IPS-NIHi11 (cell line): ENCODE measurements at places on chromosomes 2 and 18.
A peak's percentile ranks its signal among the peaks of the same experiment; 100 is the strongest.

- no peak for DNase-seq
Measured at GRCh38 chr2:194700726-194701125, 956.3 kb upstream of the SLC39A10 start.

GRCh38 chr2:162232671-162233070, 10.6 kb downstream of the FAP start:
- DNase-seq: no peak

DNA sequence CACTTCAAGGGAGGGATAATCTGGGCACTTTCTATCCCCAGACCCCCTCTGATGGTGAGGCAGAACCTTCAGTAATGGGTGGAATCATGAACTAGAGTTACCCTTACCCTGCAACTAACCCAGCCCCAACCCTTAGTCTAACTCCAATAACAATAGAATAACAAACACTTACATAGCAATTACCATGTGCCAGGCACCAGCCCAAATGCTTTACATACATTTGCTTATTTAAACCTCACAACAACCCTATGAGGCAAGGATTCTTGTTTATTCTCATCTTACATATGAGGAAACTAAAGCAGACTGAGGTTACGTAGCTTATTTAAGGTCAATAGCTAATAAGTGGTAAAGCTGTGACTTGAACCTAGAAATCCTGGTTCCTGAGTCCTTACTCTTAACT, 132.8 kb downstream of the CYP26B1 start:
- no peak for DNase-seq

GRCh38 chr18:51196811-51197660, 445 bp downstream of the MEX3C start:
- DNase-seq: peak; percentile 23

- DNase-seq: no peak
Measured at GRCh38 chr2:185676316-185676715, 62.3 kb upstream of the FSIP2 start.

DNA sequence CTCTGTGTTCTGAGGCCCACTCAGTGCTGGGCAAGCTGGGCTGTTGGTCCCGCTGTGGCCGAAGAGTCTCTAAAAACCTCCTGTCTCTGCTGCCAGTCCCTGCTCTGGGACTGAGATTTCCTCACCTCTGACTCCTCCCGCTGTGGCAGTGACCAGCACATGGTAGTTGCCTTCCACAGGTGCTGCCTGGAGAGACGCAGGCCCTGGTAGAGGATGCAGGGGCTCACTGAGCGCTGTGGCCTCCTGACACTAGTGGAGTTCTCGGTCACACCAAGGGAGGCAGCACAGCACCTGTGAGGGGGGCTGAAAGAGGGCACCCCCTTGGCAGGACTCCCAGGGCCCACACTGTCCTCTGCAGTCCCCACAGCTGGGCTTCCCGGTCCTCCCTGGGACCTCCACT, 3.8 kb upstream of the ASB1 start:
- no peak for DNase-seq

- no peak for DNase-seq
Measured at GRCh38 chr2:228705318-228705717, 523.8 kb upstream of the SPHKAP start.

GRCh38 chr2:227406177-227407031, 18.7 kb upstream of the SCYGR1 start:
- peak; percentile 78 for DNase-seq

- no peak for DNase-seq
Measured at GRCh38 chr18:76988031-76988826, 144.4 kb downstream of the MBP start.

GRCh38 chr18:59052965-59053820, 86.5 kb upstream of the SEC11C start:
- DNase-seq: no peak

DNA sequence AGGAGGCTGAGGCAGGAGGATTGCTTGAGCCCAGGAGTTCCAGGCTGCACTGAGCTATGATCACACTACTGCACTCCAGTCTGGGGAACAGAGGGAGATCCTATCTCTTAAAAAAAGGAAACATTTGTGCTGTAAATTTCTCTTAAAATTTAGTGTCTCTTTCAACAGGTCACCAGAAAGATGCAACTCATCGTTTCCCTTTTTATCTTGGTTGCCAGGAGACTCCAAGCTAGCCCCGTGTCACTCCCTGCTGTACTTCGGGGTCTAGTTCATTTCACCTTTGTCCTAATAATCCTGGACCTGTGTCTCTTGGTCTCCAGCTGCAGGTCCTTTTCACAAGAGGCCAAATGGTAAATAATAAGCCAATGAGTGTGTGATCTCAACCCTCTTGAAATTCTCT, 7.1 kb downstream of the HS1BP3 start:
- no peak for DNase-seq

DNA sequence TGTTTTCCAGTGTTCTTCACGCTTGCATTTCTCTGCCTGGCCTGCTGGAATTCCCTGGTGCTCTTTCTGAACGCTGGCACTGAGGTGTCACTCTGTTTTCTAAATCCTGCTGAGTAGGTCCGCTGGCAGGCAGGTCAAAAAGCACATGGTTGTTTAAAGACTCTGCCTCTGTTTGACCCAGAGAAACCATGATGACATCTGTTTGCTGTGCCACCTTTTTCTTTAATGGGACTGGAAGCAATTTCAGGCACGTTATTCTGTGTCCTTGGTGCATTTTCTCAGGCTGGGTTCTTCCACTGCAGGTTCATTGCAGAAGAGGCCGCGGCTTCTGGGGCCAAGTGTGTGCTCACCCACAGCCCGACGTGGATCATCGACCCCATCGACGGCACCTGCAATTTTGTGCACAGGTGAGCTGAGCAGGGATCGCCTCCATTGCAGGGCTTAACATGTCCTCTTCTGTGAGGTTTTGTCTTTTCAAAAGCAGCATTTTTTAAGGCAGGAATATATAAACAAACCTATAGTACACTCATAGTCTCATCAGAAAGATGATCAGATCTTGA, 28.4 kb downstream of the IMPA2 start:
- no peak for DNase-seq
